ENCODE measurements at places on chromosomes 7 and 10. TPM values are rescaled to one million over a fixed set of nuclear protein-coding genes. Genes with fewer than 3 reads are reported as not detected.

Gene VWA2
- 21.5 TPM for total RNA-seq

DNA sequence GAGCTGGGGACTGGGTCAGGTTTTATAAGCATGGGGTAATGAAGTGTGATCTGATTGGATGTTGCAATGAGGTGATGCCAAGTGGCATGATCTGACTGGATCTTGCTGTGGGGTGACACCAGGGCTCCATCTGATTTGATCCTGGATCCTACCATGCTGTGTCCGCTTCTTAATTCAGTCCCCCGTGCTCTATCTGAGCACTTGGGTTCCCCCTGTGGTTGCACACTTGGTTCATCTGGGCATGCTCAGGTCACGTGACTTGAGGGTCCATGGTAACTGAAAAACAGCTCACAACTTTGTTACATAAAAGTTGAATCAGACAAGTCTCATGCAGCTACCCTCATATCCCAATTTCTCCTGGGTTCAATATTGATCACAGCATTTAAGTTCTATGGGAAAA is 448.6 kb upstream of the NRP1 start:
- DNase-seq: no peak

DNA sequence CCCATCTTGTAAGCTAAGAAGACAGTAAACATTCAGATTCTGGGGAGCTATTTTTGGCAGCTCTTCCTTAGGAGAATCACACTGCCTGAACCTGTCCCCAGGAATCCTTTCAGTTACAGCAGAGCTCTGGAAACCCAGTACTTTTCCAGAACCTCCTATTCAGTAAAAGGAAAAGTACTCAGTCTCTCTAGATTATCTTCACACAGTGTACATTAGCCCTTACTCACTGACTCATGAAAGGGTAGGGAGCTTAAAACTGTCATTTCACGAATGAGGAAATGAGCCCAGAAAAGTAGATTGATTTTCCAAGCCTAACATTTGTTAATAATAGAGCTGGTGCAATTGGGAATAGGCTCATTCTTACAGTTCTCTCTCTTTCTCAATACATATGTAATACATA is 3.9 kb upstream of the CNNM1 start:
- no peak for DNase-seq

DNA sequence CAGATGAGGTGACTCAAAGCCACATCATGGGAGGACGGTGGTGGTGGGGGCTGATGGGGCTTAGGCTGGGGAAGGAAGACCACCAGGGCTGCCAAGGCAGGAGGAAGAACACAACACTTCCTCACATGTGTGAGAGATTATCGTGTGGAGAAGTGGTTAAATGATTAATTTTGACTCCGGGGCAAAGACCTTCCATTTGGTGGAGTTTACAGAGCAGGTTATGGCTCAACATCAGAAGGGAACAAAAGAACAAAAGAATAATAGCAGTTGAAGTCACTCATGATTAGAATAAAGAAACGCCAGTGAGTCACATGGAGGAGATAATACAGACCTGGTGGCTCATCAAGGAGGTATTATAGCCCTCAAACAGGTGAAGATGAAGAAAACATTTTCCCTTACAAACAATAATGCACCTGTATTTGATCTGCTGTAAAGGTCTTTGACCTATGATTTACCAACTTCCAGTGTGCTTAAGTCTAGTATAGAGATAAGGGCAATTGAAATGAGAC is 170.1 kb downstream of the PKD1L1 start:
- DNase-seq: no peak

GRCh38 chr7:74134117-74134620 is 40.0 kb upstream of the EIF4H start:
- DNase-seq: no peak

DNA sequence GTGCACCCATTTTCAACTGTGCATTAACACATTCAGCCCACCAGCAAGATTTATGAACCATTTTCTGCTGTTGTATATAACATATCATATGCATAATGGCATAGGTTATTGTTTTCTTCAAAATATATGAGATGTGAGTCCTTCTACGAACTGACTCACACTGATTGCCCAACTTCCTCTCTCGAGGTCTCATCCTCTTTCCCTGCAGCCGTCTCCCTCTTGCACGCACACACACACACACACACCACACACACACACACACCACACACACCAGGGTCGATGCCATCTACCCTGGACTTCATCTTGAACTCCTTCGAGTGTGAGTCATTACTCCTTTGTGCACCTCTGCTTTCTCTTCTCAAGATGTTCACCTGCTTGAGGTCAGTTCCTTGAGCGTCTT is 36.7 kb downstream of the EGFR start:
- no peak for DNase-seq
